ENCODE measurements at places on chromosomes 2 and 18.

- DNase-seq: no peak
Observed at GRCh38 chr18:44238454-44238853, 442.2 kb upstream of the SETBP1 start.

DNA sequence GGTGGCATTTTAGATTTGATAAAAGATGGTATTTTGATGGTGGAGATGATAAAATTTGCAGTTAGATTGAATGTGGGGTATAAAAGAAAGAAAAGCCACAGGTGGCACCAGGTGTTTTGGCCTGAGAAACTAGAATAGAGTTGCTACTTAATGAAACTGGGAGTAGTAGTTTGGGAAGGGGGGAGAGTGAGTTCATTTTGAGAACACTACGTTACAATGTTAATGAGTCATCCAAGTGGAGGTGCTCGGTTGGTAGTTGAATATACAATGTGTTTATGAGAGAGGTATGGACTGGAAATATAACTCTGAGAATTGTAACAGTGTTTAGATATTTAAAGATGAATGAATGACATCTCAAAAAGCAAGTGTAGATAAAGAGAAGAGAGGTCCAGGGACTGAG lies 26.4 kb downstream of the EPG5 start:
- DNase-seq: no peak

DNA sequence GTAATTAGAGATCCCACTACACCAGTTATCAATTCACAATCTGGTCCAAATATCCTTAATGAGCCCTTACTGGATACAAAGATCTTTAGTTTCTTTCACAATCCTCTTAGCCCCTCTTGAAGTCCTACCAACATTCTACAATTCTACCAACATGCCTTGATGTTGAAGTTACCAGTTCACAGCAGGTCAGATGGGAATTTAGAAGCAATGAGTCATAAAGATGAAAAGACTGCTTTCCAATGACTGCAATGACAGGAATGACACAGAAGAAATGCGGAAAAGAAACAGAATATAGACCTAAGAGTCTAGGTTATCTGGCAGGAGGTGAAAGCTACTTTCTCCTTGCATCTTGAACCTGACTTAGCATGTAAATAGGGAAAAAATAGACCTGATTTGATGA lies 24.5 kb downstream of the RTTN start:
- DNase-seq: no peak

DNA sequence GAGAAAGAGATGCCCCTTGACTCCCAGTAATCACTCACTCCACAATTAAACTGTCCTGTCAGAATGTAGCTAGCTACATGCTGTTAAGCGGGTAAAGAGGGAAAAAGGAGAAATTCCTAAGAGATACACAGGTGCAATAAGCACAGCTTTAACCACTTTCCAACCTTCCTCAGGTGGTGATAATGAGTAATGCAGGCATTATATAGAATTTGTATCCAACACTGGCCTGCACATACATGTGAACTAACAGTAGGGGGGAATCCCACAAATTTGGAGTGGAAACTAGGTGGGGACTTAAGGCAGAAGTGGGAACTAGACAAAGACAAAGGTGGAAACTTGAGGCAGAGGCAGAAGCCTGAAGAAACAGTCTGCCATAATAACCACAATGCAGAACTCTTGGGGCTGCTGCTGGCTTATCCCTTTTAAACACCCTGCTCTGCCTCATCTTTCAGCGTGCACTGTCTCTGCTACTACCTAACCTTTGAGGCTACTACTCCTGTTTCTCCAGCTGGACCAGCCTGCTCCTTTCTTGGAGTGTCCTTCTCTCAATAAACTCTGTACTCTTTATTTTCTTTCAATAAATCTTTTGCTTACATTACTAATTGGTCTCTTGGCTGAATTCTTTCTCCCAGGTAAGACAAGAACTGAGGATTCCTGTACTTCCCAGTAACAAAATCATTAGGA lies 259.7 kb downstream of the PDE11A start:
- DNase-seq: no peak

DNA sequence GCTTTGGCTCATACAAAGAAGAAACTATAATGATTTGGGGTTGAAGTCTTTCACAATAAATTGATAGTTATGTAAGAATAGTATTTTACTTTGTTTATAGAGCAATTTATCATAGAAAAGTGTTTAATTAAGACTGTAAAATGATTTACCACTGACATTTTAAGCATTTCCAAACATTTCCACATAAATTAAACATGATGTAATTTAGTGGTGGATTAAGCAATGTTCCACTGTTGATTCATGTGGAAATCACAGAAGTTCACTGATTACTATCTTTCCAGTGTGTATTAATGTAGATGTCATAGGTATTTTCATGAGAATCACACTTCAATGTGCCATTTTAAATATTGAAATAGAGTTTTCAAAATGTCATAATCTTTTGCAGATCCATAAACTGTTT lies 40.1 kb upstream of the GRB14 start:
- no peak for DNase-seq

GRCh38 chr2:226818930-226819329 lies 16.9 kb upstream of the RHBDD1 start:
- no peak for DNase-seq

GRCh38 chr2:54446625-54447024 lies 9.5 kb upstream of the SPTBN1 start:
- DNase-seq: no peak

- DNase-seq: no peak
Observed at GRCh38 chr18:50428531-50429206, 53.8 kb downstream of the SKA1 start.

GRCh38 chr2:167863377-167863776 lies 384.0 kb downstream of the STK39 start:
- no peak for DNase-seq

GRCh38 chr2:97701851-97702465 lies 11.4 kb upstream of the ZAP70 start:
- no peak for DNase-seq

DNA sequence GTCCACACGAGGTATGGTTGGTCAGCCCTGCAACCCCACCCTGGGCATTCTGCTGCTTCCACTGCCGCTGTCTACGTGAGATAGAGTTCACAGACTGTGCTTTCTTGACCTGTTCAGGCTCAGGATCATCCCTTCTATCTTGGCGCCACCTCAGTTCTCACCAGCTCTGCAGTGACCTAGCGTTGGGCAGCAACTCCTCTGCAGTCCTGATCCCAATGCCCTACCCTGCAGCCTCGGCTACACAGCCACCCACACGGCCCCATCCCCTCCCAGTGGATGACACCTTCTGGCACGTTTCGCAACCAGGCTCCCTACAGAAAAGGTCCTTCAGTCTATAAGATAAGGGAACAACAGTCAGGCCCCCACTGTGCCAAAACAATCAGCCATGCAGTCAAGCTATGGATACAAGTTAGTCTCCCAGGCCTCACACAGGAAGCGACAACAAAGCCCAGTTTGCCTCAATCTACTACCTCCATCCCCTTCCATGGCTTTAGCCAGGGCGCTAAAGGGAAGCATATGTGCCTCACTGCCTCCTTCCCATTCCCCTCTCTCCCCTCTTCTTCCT lies 317.9 kb upstream of the PKDCC start:
- no peak for DNase-seq

GRCh38 chr18:76953156-76953555 lies 130.8 kb downstream of the ZNF236 start:
- no peak for DNase-seq

DNA sequence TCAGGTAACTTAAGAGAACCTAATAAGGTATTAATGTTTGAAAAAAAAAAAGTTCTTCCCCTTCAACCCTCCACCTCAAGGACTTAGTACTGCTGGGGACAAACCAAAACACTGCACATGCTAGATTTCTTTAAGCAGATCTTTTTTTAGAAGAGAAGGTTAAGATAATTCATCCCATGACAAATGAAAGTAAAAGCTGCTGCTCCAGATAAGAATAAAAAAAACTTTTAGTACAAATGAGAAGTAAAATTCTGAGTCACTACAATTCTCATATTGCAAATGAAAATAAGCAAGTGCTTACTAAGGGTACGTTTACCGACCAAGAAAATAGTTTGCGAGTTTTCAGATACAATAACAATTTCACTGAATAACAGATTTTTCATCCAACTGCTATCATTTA lies 8.9 kb downstream of the STAM2 start:
- DNase-seq: no peak

GRCh38 chr2:8753609-8754008 lies 71.8 kb downstream of the ID2 start:
- DNase-seq: no peak

DNA sequence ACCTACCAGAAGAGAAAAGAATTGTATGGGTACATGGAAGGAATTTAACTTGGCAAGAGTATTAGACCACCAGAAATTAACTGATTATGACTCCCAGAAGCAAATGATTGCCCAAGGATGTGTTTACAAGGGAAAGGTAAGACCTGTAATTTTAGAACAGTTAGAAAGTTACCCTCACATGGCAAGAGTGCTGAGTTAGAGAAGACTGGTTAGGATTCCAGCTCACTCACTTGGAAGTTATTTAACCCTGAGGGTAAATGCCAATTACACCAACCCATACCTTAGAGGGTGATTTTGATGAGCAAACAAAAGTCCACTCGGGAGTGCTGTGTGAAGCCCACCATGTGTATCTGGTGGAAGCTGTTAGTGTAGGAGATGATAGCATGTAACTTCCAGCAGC lies 170.2 kb downstream of the TPGS2 start:
- DNase-seq: no peak

- DNase-seq: no peak
Observed at GRCh38 chr2:134253804-134254203, at the start of gene MGAT5. Gene MGAT5 (plus strand): TSS chr2:134254072. CDS start chr2:134254404, 332 bp downstream.

- DNase-seq: no peak
Observed at GRCh38 chr2:225865468-225865867, 466.0 kb downstream of the NYAP2 start.

DNA sequence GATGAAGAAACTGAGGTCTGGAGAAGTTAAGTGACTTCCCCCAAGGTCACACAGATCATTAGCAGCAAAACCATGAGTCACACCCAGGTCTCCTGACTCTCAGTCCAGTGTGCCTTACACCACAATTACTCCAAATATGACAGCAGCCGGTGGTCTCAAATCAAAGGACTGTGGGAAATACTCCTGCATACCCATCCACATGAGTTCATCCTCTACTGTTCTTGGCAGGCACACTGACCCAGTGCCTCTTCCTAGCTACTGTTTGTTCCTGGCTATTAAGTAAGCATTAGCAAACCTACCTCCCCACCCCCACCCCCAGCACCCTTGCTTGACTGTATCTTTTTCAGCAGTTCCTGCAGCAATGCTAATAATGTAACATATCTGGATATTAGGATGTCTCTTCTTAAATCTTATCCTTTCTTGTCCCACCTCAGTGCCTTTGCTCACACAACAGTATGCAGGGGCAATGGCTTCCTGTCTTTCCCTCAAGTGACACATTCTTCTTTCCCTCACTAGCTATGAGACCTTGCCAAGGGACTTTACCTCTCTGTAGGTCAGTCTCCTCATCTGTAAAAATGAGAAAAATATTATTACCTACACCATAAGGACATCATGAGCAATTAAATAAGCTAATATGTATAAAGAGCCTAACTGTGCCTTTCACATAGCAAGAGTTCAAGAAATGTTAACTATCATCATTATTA lies 46.2 kb downstream of the FAM98A start:
- no peak for DNase-seq

- DNase-seq: no peak
Observed at GRCh38 chr2:182897137-182897536, 30.7 kb upstream of the FRZB start.

DNA sequence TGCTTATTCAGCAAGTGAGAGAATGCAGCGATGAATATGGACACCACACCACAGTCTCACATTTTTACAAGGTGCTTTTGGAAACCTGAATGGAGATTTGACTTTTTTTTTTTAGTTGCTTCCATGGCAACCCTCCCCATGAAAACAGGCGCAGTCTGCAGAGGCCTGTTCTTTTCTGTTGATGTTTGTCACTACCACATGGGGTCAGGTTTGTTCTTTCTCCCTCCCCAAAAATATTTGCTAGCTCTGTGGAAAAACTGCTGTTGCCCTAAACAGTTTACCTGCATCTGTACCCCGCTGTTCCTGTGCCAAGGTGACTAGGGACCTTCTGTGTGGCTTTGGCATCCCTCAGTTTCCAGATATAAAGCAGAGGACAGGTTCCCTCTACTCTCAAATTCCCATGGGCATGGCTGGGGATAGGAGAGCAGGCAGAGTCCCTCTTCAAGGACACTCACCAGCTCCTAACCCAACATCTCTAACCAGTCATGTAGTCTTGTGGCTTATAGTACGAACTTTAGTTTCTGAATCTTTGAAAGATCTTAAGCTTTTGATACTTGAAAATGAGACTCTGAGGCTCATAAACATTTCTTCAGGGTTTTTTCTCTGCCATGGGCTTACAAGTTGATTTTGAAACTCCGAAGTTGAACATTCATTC lies 14.7 kb upstream of the MAPRE2 start:
- no peak for DNase-seq

All from NK-92 treated with Interleukin-12 subunit alpha and Interleukin-12 subunit beta, amount 100 ng/mL, for 24 hours (cell line).